Stimulated activated CD8-positive, alpha-beta memory T cell treated with anti-CD3 and anti-CD28 coated beads, Interleukin-15, amount 100 ng/mL, for 4 hours (primary cell): ENCODE measurements at places on chromosomes 3 and 15.

GRCh38 chr15:28124841-28125240, 25.7 kb upstream of the OCA2 start:
- no peak for DNase-seq

DNA sequence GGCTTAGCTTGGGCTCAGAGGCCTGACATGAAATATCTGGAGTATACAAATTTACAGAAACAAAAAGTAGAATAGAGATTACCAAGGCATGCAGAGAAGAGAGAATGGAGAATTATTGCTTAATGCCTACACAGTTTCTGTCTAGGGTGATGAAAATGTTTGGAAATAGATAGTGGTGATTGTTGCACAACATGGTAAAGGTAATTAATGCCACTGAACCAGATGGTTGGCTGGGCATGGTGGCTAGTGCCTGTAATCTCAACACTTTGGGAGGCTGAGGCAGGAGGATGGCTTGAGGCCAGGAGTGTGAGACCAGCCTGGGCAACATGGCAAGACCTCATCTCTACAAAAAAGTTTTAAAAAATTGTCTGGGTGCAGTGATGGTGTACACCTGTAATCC, 46.6 kb upstream of the OSBPL11 start:
- no peak for DNase-seq

DNA sequence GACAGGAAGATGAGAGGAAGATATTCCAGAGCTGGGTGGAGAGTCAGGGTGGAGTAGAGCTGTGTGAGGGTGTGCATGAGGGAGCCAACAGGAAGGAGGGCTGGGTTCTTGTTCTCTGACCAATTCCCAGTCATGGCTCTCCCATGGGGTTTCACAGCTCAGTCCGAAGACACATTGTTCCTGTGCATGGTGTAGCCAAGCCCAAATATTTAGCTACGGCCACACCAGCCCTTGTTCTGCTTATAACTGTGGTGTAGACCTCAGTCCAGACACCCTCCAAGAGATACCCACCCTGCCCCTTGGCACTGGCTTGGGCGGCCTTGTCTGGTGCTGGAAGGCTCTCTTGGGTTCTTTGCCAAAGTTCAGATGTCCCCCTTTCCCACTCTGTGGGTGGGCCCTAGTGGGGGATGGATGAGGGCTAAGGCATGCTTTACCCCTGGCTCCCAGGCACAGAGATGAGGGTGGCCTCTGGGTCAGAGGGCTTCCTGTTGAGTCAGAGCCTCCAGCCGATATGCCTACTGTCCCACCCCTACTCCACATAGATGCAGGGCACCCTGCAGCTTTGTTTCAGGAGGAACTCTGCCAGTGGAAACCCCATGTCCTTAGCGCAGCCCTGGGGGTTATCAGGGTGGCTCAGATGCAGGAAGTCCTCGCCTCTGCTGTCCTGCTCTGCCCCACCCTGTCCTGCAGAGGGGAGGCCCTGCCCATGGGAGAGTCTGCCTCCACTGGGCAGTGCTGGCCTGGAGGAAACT, 271.2 kb upstream of the CTDSPL start:
- DNase-seq: no peak

DNA sequence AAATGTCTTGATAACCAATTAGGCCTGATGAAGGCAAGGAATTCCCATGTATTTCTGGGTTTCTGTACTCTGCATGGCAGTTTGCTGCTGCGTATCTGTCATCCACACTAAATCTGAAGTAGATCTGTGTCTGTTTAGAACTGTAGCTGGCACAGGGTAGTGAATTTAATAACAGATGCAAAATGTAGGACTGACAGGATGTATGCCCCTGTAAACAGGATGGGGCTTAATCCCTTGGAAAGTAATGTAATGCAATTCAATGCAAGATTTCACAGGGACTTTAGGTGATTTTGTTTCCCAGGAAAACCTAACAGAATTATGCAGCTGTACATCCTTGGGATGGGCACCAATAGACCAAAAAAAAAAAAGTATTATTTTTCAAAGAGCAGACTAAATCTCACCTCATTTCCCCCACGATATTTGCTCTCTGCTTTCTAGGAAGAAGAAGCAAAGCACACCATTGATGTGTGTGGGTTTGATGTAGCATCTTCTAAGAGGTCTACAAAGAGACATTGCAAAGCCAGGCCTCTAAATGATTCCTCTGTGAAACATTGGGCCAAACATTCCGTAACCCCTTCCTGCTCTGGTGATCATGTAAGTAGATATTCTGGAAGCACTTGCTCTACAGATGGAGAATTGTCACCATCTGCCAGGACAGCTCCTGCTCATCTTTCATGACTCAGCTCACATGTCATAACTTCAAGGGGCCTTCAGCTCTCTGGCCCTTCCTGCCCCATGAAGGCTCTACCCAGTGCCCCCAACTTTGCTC, 464.3 kb upstream of the RGMA start:
- DNase-seq: no peak

GRCh38 chr3:149460117-149460516, 14.4 kb upstream of the TM4SF4 start:
- DNase-seq: no peak

DNA sequence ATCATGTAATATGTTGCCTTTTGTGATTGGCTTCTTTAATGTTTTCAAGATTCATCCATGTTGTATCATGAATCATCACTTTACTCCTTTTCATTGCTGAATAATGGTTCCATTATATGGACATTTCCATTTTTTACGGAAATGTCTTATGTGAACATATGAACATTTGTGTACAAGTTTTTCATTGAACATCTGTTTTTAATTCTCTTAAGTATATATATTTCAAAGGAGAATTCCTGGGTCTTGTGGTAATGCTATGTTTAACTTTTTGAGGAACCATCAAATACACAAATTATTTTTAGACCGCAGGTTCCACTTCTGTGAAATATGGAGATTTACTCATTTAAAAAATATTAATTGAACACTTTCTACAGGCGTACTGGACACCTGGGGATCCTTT, 85.7 kb downstream of the ARIH1 start:
- DNase-seq: no peak

DNA sequence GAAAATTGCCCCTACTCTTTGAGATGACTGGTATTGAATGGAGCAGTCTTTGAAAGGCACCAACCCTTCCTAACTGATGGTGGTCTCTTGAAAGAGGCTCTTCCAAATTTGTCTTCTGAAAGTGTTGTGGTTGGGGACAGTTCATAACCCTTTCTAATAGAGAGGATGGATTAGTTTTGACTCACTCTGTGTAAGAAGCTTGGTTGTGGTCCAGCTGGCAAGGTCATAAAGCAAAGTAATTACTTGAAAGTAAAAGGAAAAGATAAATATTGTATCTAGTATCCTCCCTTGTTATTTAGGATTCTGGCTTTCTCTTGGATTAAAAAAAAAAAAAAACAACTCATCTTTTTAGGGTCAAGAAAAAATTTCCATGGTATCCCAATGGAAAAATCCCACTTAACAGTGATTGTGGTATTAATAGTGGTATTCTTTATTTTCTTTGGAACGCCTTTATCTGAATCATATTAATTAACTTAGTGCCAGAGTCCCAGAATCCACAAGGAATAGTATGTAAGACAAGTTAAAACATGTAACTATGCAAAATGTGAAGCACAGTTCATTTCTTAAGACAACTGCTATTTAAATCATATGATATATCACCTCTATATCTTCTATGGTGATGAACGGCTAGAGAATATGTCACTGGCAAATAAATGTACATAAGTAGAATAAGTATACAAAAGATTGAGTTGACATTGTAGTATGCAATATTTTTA, 469.3 kb upstream of the CDIN1 start:
- no peak for DNase-seq

DNA sequence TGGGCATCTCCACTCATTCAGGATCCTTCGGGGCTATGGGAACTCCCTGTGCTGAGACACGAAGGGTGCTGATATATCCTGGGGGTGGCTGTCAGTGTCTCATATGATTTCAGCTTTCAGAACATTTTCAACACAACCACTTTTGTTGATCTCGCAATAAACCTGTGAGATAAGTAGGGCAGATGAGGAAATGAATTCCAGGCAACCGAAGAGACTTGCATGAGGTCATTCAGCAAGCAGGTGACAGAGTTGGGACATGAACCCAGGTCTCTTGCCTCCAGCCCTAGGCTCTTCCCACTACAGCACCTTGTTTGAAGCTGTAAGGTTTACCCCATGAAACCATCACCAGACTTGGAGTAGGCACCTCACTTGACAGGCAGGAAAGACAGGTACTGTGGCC, 16.6 kb downstream of the DUOX1 start:
- no peak for DNase-seq

DNA sequence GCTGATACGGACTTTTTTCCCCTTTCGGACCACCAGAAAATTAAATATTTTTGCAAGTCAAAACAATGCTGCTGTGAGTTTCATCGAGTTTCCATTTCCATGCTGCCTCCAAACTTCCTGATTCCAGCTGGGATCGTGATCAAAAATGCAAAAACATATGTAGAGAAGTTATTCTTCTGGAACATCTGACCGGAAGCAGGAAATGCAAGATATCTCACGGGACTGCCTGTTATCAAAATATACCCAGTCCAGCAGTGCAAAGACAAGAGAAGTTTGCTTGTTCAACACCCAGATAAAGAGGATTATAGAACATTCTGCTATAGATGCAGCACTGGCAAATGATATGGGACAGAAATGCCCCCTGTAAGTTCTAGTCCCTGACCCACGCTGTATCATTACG, 726.7 kb upstream of the NR2F2 start:
- no peak for DNase-seq

- no peak for DNase-seq
Observed at GRCh38 chr3:152380043-152380442, 111.3 kb downstream of the MBNL1 start.

DNA sequence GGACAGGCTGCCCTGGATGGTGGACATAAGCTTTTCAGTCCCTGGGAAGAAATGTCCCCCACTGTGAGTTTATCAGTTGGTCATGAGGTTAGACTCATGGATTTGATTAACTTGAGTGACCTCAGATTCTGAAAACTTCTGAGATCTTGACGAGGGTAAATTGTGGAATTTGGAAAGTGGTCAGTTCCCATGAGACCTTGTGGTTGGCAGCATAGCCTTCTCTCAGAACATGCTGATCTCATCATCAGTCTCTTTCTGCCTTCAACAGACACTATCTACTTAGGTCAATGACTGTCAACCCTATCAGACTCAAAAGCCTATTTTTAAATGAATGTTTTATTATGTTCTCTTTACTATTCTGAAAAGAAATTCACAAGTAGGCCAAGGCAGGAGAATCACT, 45.6 kb upstream of the NDUFB4 start:
- no peak for DNase-seq

DNA sequence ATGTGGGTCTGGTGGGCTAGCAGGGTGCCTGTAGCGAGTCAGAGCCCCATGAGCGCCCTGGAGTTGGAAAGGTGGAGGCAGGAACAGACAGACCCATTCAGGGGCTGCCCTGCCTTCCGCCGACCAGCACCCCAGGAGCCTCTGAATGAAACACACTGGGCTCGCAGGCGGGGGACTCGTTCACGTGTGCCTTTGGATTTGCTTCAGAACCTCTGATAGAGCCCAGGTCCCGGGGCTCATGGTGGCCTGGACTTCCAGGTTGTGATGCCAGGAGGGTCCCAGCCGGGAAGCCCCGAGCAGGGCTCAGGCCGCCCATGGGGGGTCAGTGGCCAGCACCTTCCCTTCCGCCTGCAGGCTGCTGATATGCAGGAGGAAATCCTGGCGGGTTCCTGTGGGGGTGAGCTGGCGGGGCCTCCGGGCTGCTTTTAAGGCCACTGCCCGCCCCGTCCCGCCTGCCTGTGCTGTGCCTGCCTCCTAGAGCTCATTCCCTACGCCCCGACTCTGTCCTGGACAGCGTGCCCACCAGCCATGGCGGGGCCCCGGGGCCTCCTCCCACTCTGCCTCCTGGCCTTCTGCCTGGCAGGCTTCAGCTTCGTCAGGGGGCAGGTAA, at the start of gene STAB1:
STAB1 (plus strand) TSS at position 453 of the 610 bp plus-strand sequence; CDS start at position 529, 76 bp downstream.
- DNase-seq: no peak

- no peak for DNase-seq
Observed at GRCh38 chr15:91338766-91339165, 238.7 kb downstream of the SV2B start.

DNA sequence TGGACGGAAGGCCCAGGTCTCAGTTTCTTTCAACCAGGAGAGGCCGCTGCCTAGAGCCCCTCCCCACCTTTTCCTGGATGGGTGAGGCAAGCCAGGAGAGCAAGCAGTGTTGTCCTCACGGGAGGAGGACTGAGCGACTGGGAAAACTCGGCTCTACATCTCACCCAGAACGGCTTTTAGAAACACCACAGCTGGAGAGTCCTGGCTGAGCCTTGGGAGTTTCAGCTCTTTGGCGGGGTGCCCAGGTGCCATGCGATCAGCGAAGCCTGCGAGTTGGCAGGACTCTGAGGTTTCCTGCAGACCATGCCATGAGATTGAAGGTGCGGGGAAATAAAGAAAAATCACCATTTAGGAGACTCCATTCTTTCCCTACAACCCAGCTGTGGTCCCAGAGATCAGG, 26.0 kb downstream of the PPCDC start:
- DNase-seq: no peak

GRCh38 chr15:99613887-99614647, 48.3 kb downstream of the MEF2A start:
- DNase-seq: no peak

- no peak for DNase-seq
Observed at GRCh38 chr3:40690749-40691451, 166.1 kb downstream of the ZNF621 start.

- no peak for DNase-seq
Observed at GRCh38 chr3:87625876-87626275, 349.5 kb upstream of the POU1F1 start.

DNA sequence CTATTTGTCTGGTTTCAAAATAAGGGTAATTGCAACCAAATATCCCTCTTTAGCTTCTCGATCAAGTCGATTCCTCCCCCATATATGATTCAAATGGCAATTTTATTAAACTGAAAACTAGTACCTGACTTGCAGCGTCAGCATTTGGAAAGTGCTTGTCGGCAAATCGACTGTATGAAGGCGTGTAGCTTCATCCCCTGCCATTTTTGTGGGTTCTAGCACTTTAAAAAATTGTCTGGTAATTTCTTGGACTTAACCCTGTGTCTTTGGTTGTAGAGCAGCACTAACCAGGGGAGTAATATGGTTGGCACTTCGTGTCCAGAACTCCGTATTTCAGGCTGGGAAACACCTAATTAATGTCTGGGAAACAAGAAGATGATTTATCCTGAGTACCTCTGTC, 573 bp downstream of the MME start:
- no peak for DNase-seq

DNA sequence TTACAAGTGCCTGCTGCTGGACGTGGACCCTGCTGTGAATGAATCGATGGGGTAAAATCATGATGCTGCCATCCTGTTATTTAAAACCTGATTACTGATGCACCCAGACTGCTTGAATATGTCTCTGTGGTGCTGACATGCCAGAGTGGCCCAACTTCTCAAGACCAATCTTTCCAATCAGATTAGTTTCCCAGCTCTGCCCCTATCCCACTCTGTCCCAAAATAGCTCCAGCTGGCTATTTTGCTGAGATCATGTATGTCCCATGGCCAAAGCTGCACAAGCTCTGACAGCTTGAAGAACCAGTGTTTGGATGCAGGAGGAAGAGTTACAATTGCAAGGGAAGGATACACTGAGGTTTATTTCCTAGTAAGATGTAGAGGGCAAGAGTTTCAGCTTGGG, 153.6 kb downstream of the TMEM108 start:
- DNase-seq: no peak

- no peak for DNase-seq
Observed at GRCh38 chr3:60920519-60920918, 330.7 kb downstream of the FHIT start.
